ENCODE measurements at places on chromosomes 1 and 21.
A peak's percentile ranks its signal among the peaks of the same experiment; 100 is the strongest.

DNA sequence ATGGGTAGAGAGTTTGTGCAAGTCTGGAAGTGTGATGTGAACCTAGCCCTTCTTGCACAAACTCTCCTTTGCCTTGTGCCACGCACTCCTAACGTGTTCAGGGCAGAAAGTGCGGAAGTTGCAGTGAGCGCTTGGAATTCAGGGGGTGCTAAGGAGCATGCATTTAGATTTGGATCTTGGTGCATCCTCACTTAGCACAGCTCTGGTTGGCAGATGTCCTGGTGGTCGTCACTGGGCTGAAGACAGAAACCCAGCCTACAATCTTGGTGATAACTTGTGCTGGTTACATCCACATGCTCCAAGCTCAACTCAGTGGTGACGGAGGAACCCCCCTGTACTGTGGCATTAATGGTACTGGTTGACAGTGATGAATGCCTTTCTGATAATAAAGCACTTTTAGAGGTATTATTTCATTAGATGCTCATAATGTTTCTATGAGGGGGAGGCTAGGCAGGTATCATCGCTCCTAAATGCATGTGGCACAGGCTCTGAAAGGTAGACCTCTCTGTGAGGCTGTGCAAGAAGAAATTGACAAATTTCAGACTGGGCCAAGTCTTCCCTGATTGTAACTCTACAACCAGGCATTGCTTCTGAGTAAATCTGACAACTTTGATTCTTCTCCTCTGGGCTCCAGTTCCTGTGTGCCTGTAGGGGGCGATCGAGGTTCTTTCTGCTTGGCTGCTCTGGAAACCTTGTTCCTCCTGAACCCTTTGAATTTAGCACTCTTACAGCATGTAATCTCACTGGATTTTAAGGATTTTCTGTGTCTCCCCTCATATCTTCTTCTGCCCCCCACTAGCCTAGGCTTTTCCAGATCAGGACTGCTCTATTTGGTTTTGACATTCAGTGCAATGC is 40.6 kb downstream of the MAPKAPK2 start:
- peak; percentile 38 for DNase-seq

- DNase-seq, result peak; percentile 38
Observed at GRCh38 chr1:64488862-64489261, 18.9 kb downstream of the CACHD1 start.

DNA sequence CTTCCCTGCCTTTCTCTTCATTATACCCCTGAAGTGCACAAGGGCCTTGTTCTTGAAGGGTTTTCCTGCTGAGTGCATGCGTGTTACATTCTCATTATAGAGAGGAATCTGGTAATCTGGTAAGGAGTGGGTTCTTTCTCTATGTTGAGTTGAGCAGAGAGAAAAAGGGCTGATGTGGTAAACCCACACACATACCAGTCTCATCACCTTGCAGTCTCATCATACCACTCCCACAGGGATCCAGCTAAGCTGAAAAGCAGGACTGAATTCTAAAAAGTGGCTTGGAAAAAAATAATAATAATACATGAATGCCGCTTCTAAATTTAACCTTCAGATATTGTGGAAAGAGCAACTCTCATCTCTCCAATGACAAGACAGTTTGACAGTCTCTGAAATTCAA is 10.5 kb upstream of the HTR1D start:
- DNase-seq, result no peak

GRCh38 chr1:46555826-46556619 is 4.6 kb upstream of the KNCN start:
- DNase-seq, result no peak

- DNase-seq, result no peak
Observed at GRCh38 chr1:34639701-34640100, 115.1 kb upstream of the GJB5 start.

DNA sequence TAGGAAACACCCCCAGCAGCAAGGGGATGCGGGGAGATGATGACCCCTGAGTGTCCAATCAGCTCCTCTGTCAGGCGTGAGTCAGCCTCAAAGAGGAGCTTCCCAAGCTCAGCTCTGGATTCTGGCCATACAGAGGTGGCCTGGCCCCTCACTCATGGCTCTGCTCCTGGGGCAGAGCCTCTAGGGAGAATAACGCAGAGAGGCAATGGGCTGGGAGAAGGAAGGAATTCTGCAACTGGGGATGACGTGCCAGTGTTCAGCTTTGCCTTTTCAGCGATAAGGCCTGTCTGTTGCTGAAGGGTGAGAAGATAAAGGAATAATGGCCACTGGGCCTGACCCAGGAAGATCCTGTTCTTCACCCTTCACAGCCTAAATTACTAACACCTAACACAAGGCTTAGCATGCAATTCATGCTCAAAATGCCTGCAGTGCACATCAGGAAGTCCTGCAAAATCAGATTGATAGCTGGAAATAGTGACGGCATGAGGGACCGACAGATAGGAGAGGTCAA is 92.2 kb downstream of the TBX19 start:
- DNase-seq, result no peak

DNA sequence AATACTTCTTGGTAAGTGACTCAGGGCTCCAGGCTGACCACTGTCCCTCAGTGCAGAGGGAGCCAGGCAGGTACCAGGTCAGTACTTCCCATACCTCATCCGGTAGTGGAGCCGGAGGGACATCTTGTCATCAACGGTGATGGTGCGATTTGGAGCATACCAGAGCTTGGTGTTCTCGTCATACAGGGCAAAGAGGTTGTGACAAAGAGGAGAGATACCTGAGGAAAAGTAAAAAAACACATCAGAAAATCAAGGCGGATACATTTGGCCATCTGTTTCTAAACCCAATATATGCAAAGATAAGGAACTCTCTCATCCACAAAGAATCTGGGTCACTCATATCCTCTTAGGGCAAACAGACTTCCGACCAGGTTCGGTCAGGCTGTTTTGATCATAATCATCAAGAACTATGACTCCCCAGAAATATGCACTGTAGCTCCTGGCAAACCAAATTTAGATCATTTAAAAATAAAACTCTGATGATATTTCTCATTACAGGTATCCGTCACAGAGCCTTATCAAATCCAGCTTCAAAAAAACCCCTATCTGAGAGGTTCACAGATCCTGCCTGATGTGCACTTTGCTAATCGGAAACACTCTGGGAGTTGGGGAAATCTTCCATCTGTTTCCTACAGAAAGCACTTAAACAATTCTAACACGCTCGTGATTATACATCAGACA is 87.3 kb downstream of the JAK1 start:
- no peak for DNase-seq

DNA sequence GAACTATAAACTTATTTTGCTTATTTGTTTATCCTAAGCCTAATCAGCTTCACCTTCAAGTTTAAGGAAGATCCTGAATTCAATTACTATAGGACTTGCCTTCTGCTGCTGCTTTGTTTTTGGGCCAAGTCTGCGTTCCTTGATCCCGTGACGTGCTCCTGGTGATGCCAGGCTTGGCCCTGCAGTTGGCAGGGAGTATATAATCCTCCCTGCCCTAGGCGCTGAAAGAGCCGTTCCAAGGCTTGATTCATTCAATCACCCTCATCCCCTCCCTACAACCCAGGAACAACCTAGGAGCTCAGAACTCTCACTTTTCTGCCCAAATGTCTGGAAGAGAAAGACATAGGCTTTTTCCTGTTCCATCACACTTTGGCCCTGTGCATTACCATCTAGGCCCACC is 12.4 kb upstream of the LRRN2 start:
- DNase-seq, result no peak

- DNase-seq, result no peak
Observed at GRCh38 chr1:156766298-156767100, 836 bp upstream of the PRCC start.

DNA sequence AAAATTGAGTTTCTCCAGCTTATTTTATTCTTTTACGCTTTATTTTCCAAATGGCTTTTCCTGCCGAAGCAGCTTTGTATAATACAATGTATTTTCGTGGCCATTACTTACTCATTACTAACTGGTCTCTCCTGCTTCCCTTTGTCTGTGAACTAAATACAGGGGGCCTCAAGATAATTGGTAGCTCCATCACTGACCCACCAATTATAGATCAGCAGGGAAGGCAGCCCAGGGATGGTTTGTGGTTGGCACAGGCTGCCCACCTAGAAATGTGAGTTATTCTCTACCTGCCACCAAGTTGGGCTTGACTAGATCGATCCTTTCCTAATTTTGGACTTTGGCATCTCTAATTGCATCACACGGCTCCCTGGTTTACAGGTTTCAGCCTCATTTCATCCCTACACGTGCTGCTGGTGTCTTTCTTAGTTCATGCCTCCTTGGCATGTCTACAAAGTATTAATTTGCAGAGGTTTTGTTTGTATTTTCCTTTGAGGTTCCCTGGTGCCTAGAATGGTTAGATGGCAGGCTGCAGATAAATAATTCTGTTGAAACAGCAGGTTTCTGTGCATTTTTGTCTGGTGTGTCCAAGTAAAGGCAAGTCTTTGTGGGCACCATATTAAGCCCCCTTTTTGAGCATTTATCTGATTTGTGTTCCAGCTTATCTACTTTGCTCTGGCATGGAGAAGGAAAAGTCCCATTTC is 35.2 kb downstream of the PEX14 start:
- no peak for DNase-seq

DNA sequence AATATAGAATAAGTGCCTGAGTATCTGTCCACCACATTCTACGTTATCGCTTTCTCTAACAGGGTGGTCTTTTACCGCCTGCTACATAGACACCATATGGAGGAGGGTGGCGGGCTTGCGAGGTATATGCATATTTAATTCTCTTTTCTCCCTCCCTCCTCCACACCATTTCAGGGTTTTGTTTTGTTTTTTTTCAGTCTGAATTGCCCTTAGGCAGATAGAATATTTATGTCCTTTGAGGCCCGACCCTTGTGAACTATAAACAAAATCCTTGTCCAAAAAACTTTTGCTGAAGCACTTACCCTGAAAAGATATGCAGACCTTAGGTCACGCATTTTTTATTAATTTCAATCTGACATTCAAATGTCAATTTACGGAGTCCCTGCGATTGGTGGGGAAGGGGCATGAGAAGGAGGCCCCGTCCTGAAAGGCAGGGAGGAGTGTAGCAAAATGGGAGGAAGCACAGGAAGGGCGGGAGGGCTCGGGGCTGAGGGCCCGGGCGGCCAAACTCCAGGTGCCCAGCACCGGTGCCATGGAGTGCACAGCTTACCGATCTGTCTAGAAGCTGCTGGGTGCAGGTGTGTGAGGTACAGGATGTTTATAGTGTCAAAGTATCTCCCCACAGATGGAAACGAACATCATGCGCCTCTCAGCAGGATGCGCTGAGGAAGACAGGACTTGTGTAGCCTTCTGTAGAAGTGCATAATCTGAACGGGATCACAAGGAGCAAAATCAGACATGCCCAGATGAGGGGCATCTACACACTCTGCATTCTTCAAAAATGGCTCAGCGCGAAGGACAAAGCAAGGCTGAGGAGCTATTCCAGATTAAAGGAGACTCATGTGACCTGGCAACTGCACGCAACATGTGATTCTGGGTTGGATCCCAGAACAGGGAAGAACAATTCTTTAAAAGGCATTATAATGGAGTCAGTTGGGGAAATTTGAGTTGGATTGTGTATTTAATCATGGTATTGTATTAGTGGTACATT is 68.8 kb upstream of the LYST start:
- no peak for DNase-seq

- DNase-seq, result no peak
Observed at GRCh38 chr1:38891753-38892152, 10.4 kb upstream of the GJA9 start.

GRCh38 chr1:16139473-16139962 is 16.4 kb downstream of the EPHA2 start:
- peak; percentile 86 for DNase-seq

- DNase-seq, result no peak
Observed at GRCh38 chr1:220732137-220732536, 16.0 kb upstream of the MTARC2 start.

GRCh38 chr1:166705376-166706289 is 133.6 kb upstream of the POGK start:
- no peak for DNase-seq

GRCh38 chr1:106962591-106962990 is 93.9 kb upstream of the PRMT6 start:
- DNase-seq, result peak; percentile 37

DNA sequence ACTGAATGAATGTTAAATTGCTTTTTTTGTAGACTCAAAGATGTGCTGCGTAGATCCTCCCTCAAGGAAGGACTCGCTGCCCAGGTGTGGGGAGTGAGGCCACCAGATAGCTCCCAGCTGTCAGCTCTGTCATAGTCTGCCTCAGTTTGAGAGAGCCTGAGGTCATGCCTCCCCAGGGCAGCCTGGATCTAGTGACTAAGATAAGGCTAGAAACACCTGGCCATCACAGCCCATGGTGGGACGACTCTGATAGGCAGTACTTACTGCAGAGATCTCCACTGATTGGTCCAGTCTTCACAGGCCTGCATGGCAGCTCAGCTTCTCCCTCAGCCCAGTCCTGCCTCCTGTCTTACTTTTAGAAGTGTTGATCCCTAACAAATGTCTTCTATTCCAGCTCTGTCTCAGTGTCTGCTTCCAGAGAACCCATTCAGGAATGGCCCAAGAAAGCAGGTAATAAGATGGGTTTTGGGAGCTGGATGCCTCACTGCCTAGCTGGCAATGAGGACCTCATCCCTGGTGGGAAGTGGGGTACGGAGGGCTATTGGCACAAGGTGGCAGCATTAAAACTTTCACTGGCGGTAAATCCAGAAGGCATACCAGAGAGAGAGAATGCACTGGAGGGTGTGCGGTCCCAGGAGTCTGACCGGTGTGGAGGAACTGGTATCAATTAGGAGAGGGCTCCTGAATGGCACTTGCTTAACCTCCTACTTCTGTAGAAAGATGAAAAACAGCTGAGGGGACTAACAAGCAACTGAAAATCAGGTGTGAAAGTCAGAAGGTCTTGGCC is 55.3 kb upstream of the GPR37L1 start:
- no peak for DNase-seq

DNA sequence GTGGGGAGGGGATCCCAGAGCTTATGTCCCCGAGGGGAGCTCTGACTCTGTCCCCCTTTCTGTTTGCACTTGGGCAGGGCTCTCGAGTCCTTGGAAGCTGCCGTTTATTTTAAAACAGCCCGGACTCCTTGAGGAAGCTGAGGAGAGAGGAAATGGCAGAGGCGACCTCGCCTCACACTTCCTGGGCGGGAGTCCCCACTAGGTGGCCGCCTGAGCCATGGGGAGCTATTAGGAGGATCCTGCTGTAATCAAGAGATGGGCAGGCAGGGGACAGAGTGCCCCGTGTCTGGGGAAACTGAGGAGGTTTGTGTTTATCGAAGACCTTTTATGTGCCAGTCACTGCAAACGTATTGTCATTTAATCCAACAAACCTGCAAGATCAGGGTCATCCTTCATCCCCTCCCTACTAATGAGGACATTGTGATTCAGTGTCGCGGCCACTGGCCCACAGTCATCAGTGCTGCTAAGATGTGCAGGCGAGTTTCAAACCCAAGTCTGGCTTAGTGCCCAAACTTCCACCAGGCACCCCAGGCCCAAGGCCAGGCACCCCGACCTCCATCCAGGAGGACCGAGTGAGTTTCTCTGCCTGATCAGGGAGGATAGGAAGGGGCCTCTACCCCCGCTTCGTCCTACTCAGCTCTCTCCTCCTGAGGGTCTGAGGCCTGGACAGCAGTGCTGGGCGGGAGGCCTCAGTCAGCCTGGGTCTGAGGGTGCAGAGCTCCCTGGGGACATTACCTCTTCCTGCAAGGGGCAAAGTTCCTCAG is 316.9 kb upstream of the VAMP3 start:
- DNase-seq, result peak; percentile 37

All from fibroblast of skin of right quadriceps (primary cell).